ENCODE measurements at places on chromosomes 3 and 15.

DNA sequence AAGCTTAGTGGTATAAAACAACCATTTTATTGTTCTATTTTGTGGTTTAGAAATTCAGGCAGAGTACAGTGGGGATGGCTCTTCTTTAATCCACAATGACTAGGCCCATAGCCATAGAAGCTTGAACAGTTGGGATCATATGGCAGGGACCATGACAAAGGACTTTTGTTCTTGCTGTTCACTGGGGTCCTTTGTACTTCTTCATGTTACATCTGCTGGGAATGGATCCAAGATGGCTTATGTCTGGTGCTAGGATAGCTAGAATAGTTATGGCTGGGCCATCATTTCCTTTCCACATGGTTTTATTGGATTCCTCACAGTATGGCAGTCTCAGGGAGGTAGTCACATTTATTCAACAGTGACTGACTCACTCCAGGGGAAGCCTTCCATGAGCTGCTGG, 427.9 kb upstream of the AGTR1 start:
- DNase-seq, result no peak

- DNase-seq, result no peak
Observed at GRCh38 chr3:49161197-49161596, 4.9 kb downstream of the CCDC71 start.

- DNase-seq, result no peak
Observed at GRCh38 chr15:101505610-101506337, 16.3 kb upstream of the PCSK6 start.

GRCh38 chr3:140096037-140096436, 161.1 kb downstream of the CLSTN2 start:
- DNase-seq, result no peak

- no peak for DNase-seq
Observed at GRCh38 chr15:89101302-89102193, 13.3 kb downstream of the ABHD2 start.

DNA sequence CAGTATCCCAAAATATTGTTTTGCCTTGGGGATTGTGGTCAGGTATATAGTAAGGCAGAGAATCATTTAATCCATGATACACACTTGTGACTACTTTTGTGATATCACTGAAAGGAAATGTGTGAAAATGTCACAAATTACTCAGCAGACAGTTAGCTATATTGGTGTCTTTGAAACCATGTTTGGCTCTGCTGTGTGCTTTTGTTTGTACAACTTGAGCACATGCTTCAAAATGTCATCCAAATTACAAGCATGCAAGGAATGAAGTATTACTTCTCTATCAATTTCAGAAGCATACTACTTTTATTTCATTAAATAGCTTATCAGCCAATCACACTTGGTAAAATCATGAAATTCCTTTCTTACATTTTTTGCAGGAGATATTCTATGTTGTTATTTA, 619.0 kb upstream of the AGTR1 start:
- no peak for DNase-seq

GRCh38 chr15:55999658-56000057, 6.2 kb upstream of the NEDD4 start:
- DNase-seq, result no peak

- no peak for DNase-seq
Observed at GRCh38 chr3:51963951-51964451, 3.3 kb downstream of the PCBP4 start.

- no peak for DNase-seq
Observed at GRCh38 chr3:177889161-177889560, 647.1 kb upstream of the KCNMB2 start.

GRCh38 chr3:27471923-27472550, 12.1 kb downstream of the SLC4A7 start:
- DNase-seq, result no peak

All from activated CD4-positive, alpha-beta T cell treated with anti-CD3 and anti-CD28 coated beads, Interleukin-2, amount 50 U/mL, for 16 hours (primary cell).